HAP-1 (cell line): ENCODE measurements at places on chromosomes 3 and 15.

DNA sequence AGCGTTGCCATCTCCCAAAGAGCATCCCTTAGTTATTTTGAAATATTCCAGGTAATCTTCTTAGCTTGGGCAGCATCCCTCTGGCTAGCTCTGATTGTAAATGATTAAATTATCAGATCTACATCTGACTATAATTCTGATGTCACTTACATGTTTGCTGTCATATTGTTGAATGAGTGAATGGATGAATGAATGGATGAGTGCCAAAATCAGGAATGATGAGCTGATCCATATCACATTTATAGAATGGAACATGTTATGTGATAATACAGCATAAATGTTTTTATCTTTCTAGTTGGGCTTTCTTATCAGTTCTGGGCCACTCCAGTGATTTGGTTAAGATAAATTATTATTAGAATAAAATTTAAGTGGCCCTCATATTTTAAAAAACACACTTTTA, 14.0 kb downstream of the FAN1 start:
- DNase-seq: no peak

DNA sequence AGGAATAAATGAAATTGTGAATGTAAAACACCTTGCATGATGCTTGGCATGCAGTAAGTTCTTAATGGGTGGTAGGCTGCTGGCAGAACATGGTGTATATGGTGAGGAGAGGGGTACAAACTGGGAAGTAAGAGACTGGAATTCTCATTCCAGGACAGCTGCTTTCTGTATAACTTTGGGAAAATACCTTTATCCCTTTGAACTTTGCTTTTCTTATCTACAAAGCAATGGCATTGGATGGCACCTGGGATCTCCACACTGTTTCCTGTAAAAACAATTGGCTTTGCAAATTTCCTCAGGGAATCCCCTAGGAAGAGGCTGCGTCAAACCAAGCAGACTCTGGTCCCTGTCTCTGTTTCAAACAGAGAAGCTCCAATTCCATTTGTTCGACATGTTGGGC, 100.7 kb upstream of the SLC4A7 start:
- no peak for DNase-seq

DNA sequence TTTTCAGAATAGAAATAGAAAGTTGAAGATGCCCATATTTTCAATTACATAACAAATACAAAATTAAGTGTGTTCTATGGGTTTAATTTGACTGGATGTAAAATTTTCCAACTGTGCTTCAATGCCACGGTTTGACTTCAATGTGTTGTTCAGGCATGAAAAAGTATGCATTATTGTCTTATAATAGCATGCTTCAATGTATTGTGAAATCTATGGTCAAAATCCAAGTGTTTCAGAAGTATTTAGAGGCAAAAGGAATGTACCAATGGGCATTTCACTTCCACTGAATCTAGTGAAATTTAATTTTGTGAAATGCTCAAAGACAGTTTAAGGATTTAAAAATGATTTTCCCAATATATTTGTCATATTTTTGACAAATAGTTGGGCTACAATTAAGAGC, 16.0 kb downstream of the NEK10 start:
- no peak for DNase-seq

GRCh38 chr3:18425641-18426257, 610 bp upstream of the SATB1 start:
- DNase-seq: peak; percentile 51
